ENCODE measurements at places on chromosomes 16 and 17.
A peak's percentile ranks its signal among the peaks of the same experiment; 100 is the strongest.

DNA sequence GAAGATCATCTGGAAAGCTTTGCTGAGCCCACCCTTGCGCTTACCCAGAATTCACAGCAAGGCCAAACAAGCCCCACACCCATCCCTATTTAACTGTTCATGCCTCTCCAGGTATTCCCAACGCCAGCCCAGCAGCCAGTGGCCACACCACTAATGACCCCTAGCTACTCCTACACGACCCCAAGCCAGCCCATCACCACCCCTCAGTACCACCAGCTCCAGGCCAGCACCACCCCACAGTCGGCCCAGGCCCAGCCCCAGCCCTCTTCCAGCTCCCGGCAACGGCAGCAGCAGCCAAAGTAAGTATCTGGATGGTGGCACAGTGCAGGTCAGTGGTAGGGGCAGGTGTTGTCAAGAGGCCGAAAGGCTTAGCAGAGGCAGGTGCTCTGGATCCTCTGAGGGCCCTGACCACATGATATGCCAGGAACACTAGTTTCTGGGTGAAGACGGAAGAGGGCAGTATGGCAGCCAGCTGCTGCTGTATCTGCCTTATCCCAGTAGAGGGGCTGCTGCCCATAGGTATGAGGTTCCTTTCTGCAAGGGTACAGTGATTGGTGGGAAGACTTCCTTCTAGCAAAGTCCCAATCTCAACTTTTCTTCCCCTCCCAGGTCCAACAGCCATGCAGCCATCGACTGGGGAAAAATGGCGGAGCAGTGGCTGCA, 10.7 kb downstream of the PROCA1 start:
- DNase-seq, result no peak

GRCh38 chr16:61885343-61885742, 150.9 kb downstream of the CDH8 start:
- DNase-seq, result no peak

DNA sequence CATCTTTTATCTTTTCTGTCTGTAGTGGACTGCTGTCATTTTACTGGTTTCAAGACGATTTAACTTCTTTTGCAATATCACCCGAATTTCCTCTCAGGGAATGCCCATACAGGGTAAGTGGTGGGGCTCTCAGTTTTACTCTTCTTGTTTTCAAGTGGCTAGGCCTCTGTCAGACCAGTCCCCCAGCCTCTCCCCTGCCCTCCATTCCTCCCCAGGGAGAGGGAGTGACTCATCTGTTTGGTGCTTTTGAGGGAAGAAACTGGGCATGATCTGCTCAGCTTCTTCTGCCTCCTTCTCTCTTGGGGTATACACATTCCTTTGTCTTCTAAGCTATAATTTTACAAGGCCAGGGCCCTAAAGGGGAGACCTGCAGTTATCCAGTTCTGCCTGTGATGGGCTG, 332.0 kb downstream of the CBLN1 start:
- no peak for DNase-seq

- DNase-seq, result no peak
Observed at GRCh38 chr17:38338535-38338934, 5.2 kb downstream of the GPR179 start.

- DNase-seq, result no peak
Observed at GRCh38 chr17:34398990-34399389, 36.0 kb upstream of the CCL1 start.

GRCh38 chr17:40366861-40367518, 2.5 kb upstream of the GJD3 start:
- DNase-seq, result no peak

- DNase-seq, result no peak
Observed at GRCh38 chr17:57511475-57512123, 233.5 kb downstream of the CCDC182 start.

- DNase-seq, result no peak
Observed at GRCh38 chr17:83026311-83026811, 53.0 kb upstream of the METRNL start.

GRCh38 chr17:970364-970763, 9.2 kb downstream of the NXN start:
- DNase-seq, result no peak

- DNase-seq, result no peak
Observed at GRCh38 chr17:1882836-1883235, 53.0 kb downstream of the RPA1 start.

DNA sequence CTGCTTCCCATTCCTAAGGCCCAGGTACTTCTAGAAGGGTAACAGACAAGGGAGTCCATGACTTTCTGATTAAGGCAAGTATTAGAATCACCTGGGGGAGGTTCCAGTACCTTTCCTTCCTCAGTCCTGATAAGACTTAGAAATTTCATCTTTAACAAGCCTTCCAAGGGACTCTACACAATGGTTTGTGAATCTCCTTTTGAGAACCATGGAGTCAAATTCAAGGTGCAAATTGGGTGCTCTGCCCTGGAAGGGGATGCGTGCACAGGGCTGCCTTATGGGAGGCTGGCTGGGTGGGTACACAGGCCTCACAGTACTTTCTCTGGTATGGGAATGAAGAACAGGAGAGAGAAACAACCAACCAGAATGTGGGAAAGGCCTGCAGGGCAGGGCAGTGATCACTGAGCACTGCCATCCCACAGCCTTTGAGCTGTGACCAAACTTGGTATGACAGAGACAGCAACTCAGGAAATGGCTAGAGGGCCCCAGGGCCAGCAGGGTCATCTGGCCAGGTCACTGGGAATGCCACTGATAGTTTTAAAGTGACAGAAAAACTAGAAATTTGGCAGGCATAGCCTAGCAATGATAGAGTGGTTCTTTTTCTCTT, 3.6 kb upstream of the TMIGD1 start:
- DNase-seq, result no peak

DNA sequence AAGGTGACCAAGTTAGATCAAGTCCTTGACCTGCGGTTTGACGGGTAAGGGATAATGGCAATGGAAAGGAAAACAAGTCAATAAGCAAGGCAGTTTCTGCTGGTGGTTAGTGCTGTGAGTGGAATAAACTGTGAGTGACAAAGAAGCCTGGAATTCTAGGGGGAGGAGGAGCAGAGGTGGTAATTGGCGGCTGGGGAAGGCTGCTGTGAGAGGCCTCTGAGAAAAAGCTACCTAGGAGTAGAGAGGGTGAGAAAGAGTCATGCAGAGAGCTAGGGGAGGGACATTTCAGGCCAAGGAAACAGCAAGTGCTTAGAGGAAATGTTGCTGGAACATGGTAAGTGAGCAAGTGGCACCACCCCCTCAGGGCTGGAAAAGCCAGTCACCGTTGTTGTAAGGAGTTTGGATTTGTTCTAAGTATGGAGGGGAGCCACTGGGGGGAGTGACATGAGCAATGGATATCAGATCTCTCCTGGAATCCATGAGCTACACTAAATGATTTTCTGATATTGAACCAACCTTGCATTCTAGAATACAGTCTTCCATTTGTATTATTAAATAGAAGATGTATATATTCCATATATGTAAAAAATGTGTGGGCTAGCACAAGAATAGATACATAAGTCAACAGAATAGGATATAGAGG, 6.7 kb downstream of the NLRC3 start:
- no peak for DNase-seq

DNA sequence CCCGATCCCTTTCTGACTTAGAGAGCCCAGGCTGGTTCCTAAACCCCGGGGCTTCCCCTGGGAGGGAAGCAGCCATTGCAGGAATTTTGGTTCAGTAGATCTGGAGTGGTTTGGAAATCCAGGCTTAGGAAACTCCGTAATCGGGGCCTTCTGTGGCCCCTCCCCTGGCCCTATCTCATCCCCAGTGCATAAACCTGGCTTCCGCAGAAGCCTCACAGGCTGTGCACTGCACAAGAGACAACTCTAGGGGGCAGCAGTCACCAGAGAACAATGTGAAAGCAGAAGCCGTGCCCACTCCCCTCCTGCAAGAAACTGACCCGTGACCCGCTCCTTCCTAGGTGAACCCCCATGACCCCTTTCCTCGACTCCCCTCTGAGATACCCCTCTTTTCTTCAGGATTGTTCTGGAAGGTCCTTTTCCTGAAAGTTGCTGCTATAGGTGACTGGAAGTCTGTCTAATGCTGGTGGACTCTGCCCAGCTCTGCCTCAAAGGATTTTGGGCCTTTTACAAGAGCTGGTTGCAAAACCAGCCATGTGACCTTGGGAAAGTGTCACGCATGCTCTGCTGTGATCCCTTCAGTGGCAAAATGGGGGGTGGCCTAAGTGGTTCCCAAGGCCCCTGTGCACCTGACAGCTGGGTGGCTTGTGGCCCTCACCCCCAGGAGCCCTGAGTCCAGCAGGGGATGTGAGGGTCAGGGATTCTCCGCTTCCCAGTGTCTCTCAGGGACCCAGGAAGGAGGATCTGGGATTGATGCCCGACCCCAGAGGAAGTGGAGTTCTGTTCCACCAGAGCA, 14.4 kb downstream of the GUCY2D start:
- DNase-seq, result no peak

- DNase-seq, result no peak
Observed at GRCh38 chr16:84020353-84020752, 22.2 kb downstream of the SLC38A8 start.

GRCh38 chr16:383326-384051, 1.7 kb upstream of the PGAP6 start:
- DNase-seq, result no peak

DNA sequence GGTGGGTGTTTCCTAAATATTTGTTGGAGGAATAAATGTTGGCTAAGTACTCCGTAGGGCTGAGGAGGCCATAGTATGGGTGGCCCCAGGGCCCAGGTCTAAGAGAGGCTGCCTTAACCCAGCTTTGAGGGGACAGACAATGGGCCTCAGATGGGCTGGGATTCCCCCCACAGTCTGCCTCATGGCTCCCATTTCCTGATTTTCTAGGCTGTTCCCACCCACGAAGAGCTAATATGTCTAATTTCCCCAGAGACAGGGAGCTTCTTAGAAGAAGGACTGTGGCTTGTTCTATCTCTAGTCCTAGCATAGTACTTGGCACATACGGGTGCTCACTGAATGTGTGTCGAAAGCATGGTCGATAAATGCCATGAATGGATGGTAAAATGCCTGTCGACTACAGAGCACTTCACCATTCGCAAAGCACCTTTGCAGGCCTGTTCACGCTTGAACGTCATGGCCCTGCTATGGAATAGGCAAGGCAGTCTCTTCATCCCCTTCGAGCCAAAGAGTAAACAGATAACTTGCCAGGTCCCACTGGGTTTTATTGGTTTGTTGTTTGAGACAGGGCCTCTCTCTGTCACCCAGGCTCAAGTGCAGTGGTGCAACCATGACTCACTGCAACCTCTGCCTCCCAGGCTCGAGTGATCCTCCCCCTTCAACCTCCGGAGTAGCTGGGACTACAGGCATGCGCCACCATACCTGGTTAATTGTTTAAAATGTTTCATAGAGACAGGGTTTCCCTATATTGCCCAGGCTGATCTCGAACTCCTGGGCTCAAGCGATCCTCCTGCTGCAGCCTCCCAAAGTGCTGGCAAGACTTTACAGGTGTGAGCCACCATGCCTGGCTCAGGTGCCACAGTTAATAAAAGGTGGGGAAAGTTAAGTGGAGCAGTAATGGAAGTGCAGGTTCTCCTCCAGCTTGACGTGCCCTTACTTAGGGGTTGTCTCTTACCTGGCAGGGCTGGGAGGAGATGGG, 9.7 kb downstream of the CHAD start:
- DNase-seq, result no peak

DNA sequence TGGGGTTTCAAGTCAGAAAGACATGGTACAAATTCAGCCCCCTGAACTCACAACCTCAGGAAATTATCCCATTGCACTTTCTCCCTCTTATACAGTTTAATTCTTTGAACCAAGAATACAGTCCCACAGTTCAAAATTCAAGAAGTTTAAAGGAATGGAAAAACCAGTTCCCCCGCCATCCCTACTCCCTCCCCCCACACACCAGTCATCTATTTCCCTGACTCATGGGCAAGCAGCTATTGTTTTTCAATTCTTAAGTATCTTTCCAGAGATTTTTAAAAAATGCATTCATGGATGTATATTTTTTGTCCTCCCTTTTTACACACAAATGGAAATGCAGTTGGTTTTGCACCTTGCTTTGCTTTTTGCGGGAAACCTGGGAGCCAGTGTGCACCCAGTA, 7.3 kb downstream of the SYCE1L start:
- DNase-seq, result no peak

GRCh38 chr16:3321816-3322215, 16.5 kb downstream of the ZNF75A start:
- DNase-seq, result no peak

DNA sequence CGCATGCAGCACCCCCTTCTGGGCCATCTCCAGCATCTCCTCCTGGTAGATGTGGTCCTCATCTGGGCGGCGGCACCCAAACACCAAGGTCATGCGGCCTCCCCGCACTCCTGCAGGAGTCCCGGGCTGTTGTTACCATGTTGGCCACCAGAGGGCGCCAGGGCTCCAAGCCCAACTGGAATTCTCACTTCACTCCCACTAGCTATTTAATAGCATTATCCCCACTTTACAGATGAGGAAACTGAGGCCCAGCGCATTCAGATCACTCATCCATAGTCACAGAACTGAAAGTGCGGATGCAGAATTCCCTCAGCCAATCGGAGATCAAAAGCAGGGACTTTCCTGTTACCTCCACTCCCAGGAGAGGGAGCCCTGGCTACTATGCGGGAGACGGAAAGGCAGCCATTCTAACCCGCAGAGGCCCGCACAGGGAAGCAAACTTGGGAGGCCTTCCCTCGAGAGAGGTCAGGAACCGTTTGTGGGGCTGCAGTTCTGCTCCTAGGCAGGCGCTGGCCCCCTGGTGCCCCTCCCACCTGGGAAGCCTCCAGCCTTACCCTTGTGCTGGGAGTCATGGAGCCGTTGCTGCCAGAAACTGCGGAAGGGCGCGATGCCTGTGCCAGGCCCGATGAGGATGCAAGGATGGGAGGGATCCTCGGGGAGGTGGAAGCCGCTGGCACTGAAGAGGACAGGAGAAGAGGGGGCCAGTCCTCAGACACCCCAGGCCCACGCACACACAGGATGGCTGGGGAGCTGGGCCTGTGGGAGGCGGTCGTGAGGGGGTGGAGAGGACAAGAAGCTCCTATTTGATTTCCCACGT, 40.1 kb downstream of the NOS2 start:
- DNase-seq, result peak; percentile 3

GRCh38 chr17:32497431-32498205, 10.8 kb downstream of the CDK5R1 start:
- no peak for DNase-seq

- peak; percentile 57 for DNase-seq
Observed at GRCh38 chr16:53817117-53817755, 113.3 kb downstream of the FTO start.

- DNase-seq, result no peak
Observed at GRCh38 chr17:49708515-49709183, 885 bp upstream of the SLC35B1 start.

DNA sequence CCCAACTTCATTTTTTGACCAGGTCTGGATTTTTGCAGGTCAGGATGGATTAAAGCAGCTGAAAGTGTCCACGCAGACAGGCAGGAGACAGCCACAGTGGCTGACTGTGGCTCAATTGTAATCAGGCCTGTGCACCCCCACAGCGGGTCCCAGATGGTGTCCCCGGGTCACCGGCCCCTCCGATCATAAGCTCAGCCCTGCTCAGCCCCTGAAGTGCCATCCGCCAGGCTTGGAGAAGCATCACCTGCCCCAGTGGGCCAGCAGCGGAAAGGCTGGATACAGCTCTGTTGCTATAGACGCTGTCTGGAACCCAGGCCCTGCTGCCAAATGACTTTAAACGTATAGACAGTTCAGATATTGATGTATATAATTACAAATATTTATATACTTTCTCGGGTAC, 60.6 kb downstream of the RPH3AL start:
- DNase-seq, result no peak

- DNase-seq, result peak; percentile 63
Observed at GRCh38 chr16:970766-971581, at the start of gene LMF1. Gene LMF1 (minus strand): TSS chr16:970984. CDS start chr16:970980, 4 bp downstream.

- DNase-seq, result no peak
Observed at GRCh38 chr16:27759967-27760788, 210.2 kb downstream of the KATNIP start.

- DNase-seq, result no peak
Observed at GRCh38 chr16:11990702-11991390, 14.3 kb downstream of the SNX29 start.

All from AG09319 (cell line).